A172 (cell line): ENCODE measurements at places on chromosomes 5 and 9. TPM values are rescaled to one million over a fixed set of nuclear protein-coding genes. Genes with fewer than 3 reads are reported as not detected.
A peak's percentile ranks its signal among the peaks of the same experiment; 100 is the strongest.

The HAND1 gene
- not detected in 2 replicates for total RNA-seq

The ESM1 gene
- 1.4 and 2.5 TPM in 2 replicates for total RNA-seq

The GRM6 gene
- not detected in 2 replicates for total RNA-seq

The SLC6A18 gene
- total RNA-seq: not detected in 2 replicates

The TEX48 gene
- total RNA-seq: not detected in 2 replicates

The PFN3 gene
- total RNA-seq: not detected in 2 replicates

The CDKN2A gene
- not detected in 2 replicates for total RNA-seq

GRCh38 chr5:38414348-38414747 is 142.1 kb downstream of the LIFR start:
- peak; percentile 37 for DNase-seq

GRCh38 chr5:152532714-152533113 is 127.6 kb upstream of the NMUR2 start:
- DNase-seq: peak; percentile 63

GRCh38 chr9:105117234-105117633 is 127.2 kb upstream of the SLC44A1 start:
- no peak for DNase-seq

- DNase-seq: no peak
Measured at GRCh38 chr9:99023831-99024230, 80.1 kb downstream of the COL15A1 start.

- no peak for DNase-seq
Measured at GRCh38 chr5:160435532-160435931, 13.9 kb downstream of the PTTG1 start.

GRCh38 chr5:160270704-160271103 is 41.4 kb downstream of the FABP6 start:
- DNase-seq: no peak

DNA sequence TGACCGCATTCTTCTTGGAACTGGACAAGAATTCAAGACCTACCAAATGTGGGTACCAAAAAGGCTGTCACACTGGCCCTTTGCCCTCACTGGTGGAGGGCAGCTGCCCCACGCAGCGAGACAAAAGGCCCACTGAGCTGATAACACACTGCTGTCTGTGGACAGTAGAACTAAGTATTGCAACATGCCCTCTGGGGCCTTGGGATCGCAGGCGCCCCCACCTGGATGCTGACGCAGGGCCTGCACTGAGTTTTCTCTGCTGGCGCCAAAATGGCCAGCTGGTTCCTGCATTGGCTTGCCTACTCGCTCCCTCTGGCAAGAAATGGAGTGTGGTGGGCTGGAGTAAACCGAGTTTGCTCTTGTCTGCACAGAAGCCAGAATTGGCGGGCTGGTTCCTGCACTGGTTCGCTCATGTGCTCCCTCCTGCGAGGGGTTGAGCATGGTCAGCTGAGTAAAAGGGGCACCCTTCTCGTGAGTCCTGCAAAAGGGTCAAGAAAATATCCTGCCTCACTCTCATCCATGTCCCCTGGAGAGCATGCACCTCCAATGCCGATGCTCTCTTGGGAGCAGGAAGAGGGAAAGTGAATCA is 55.7 kb downstream of the NXNL2 start:
- DNase-seq: no peak

DNA sequence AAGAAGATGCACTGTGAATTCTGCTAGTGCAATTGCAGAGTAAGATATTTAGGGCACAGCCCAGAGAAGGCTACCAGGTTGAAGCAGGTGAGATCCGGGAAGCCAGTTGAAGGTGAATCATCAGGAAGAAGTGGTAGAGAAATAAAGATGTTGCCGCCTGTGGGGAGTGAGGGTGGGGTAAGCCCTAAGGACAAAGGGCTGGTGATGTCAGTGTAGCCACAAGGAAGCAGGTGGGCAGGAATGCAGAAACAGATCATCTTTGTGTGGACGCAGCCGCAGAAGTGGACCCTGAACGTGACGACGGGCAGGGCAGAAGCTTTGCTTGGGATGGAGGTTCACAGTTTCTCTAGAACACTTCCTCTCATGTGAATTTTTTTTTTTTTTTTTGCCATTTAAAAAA is 164.2 kb downstream of the ACTL7B start:
- DNase-seq: no peak

GRCh38 chr5:96256795-96257470 is 176.1 kb downstream of the PCSK1 start:
- DNase-seq: peak; percentile 89

GRCh38 chr9:29209748-29210291 is 1636.5 kb upstream of the C9orf72 start:
- DNase-seq: no peak

- peak; percentile 85 for DNase-seq
Measured at GRCh38 chr9:70601000-70601951, 186.8 kb upstream of the KLF9 start.
